ENCODE measurements at places on chromosomes 7 and 10.

GRCh38 chr10:48800007-48800675 lies 115.5 kb downstream of the WDFY4 start:
- no peak for DNase-seq

- no peak for DNase-seq
These were observed 5.5 kb upstream of the IKZF1 start for GRCh38 chr7:50298811-50299562.

GRCh38 chr7:12016439-12016838 lies 184.4 kb upstream of the THSD7A start:
- no peak for DNase-seq

- DNase-seq: no peak
These were observed 33.8 kb downstream of the GBF1 start for GRCh38 chr10:102279104-102279503.

Data from activated naive CD4-positive, alpha-beta T cell treated with Interleukin-2 at 50 U/mL for 16 hours (primary cell).